ENCODE measurements at places on chromosomes 2 and 18.

DNA sequence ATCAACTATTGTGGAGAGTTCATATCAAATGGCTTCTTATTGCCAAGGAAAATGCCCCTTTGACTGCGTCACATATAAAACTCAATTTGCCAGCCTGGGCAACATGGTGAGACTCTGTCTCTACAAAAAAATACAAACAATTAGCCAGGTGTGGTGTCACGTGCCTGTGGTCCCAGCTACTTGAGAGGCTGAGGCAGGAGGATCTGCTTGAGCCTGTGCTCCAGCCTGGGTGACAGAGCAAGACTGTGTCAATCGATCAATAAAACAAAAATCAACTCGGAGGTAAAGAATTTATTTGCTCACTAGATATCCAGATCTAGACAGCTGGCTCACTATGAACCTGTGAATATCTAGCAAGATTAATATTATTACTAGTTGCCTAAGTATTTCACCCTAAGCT is 1.7 kb upstream of the ZCCHC2 start:
- no peak for DNase-seq

DNA sequence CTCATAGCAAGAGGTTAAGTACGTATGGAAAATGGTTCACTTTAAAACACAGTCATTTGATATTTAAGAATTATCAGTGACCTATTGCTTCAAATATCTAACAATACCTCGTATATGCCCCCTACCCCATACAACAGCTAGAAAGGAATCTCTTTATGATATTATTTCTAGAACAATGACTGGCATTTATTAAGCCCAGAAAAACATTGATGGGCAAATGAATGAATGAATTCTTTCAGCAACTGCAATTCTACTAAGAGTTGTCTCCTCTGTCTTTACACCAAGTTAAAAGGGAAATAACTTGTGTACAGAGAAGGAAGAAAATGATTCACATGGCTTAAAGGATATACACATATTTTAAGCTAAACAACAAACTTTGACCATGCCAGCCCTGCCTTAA is 384.7 kb downstream of the ERBB4 start:
- no peak for DNase-seq

- DNase-seq = no peak
These were observed 36.1 kb upstream of the MPPE1 start for GRCh38 chr18:11944252-11944651.

- no peak for DNase-seq
These were observed 66.6 kb downstream of the BCL2 start for GRCh38 chr18:63253014-63253413.

- no peak for DNase-seq
These were observed 5.8 kb upstream of the SRBD1 start for GRCh38 chr2:45616658-45617411.

DNA sequence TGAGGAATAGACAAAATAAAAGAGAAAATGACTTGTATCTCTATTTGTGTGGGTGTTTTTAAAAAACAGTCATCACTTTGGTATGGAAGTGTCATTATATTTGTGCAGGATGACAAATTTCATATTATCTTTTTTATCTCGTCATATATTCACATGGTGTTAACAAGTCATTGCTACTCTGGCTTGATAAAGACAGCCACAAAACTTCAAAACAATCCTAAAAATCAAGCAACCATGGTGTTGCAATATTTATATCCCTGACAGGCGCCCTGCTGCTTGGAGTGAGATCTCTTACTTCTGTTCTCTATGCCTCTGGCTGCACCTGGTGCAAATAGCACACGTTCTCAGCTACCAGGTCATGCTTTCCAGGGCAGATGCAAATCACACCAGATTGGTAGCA is 278.0 kb upstream of the EPHA4 start:
- DNase-seq = no peak

- no peak for DNase-seq
These were observed 211.0 kb upstream of the SIX2 start for GRCh38 chr2:45220227-45220626.

- no peak for DNase-seq
These were observed 420.6 kb downstream of the ZEB2 start for GRCh38 chr2:144099340-144099739.

DNA sequence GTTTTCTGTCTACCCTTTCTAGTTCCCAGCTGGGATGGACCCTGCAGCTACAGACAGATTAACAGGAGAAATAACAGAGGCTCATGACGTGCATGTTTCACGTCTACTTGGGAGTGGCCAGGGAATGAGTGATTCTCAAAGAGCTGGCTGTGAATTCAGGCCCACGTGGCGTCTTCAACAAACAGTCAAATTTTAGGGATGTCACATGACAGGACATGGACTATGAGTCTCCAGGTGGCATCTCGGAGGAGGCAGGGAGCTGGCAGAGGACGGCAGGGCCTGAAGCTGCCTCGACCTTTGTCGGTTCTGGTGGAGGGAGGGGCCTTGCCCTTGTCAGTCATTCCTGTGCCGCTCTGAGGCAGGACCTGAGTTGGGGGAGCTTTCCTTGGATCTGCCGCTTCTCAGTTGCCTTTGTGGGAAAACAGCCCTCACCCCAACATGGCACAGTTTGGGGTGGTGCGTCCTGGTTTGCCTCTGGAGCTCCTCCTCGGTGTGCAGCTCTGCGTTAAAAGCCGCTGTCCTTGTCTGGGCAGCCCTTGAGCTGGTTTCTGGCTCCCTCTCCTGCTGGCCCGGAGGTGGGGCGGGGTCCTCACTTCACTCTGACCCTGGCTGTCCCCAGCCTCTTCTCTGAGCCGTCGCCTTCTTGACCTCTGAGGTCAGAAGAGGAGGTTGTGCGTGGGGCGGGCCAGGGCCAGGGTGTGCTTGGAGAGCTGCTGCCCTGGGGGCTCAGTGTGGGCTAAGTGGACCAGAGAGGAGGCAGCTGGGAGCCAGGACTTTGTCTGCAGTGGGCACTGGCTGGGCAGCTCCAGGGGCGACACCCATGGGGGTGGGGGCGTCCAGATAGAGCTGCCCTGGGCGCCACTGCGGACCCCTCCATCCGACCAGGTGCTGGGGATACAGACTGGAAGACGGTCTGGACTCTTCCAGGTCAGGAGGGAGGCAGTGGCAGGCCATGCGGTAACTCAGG is 12.1 kb upstream of the GAL3ST2 start:
- DNase-seq = no peak

- DNase-seq = no peak
These were observed 419.9 kb downstream of the STK39 start for GRCh38 chr2:167827352-167828097.

- DNase-seq = no peak
These were observed 25.9 kb downstream of the ALS2 start for GRCh38 chr2:201754717-201755415.

- DNase-seq = no peak
These were observed 401.1 kb downstream of the BCL11A start for GRCh38 chr2:60152226-60152833.

DNA sequence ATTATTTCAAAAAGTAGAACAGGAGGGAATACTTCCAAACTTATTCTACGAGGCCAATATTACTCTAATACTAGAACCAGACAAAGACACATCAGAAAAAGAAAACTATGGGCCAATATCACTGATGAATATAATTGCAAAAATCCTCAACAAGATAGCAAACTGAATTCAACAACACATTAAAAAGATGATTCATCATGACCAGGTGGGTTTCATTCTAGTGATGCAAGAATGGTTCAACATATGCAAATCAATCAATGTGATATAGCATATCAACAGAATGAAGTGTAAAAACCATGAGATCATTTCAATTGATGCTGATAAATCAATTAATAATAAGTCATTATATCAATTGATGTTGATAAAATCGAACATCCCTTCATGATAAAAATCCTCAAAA is 22.4 kb upstream of the EML6 start:
- no peak for DNase-seq

- no peak for DNase-seq
These were observed 22.7 kb upstream of the MYO1B start for GRCh38 chr2:191222507-191222906.

DNA sequence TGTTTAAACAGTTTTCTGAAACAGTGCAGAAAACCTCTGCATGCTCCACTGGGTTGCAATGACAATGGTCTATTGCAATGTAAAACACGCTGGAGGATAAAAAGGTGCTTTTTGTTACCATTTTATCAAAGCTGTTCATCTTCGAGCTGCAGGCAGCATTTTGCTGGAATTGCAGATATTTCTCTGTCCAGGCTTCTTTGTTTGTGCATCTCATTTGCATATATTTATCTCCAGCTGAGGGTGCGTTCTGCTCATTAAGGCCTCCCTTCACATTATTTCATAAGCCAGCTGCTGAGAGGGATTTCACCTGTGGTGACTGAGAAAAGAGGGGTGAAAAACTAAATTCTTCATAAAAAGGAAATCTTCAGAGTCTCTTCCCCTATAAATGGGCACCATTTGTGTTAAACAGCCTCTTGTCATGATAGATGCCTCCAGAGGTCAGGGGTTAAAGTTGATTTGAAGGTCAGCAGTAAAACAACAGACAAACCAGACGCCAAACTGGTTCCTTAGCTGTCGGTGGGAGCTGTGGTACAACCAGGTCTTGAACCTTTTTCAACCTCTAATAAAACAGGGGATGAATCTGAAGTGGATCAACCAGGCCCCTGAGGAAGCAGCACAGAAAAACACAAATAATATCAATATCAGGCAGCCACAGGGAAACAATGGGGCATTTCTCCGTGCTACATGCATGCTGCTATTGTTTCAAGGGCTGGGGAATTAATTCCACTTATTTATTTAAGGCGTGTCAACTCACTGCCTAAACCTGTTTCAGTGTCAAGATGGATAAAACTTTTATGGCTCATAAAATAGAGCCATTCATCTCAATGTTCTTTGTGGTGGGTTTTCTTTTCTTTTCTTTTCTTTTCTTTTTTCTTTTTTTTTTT is 265.1 kb downstream of the MEIS1 start:
- DNase-seq = no peak

DNA sequence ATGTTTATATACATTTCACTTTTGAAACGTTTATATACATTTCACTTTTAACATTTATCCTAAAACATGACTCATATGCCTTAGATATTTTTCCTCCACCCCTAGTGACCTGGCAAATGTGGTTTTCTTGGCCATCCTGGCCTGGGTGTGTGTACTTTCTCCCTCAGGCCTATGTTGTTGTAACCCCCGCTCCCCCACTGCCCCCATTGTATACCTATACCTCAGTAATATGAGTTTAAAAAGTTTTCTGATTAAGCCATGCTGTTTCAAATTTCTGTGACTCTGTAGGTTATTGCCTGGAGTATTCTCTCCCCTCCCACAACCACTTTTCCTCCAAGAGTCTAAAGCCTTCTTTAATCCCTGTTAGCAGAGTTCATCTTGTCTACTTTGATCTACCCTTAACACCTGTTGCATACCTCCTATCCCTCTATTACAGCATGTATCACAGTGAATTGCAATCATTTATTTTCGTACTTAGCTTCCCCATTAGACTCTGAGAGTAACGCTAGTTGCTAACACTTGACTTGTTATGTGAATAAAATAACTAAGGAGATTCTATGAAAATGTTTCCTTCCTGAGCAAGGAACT is 67.9 kb downstream of the LCLAT1 start:
- no peak for DNase-seq

DNA sequence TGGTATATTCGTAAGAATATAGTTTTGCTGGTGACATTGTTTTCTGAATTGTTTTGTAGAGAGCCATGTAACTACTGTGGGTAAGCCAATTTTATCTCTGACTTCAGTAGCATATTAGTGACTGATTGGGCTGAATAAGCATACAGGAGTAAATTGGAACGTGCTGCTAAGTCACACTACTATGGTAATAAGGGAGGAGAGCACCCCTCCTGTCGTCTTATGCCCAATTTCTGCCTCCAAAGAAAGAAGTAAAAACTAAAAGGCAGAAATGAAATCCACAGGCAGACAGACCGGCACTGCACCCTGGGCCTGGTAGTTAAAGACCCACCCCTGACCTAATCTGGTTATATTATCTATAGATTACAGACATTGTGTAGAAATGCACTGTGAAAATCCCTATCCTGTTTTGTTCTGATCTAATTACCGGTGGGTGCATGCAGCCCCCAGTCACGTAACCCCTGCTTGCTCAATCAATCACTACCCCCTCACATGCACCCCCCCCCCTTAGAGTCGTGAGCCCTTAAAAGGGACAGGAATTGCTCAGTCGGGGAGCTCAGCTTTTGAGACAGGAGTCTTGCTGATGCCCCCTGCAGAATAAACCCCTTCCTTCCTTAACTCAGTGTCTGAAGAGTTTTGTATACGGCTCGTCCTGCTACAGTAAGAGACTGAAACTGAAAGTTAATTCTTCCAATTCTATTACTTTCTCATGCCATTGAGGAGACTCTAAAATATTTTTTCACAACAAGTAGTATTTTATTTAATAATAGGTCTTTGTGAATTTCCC is 167.0 kb downstream of the ZNF804A start:
- no peak for DNase-seq

DNA sequence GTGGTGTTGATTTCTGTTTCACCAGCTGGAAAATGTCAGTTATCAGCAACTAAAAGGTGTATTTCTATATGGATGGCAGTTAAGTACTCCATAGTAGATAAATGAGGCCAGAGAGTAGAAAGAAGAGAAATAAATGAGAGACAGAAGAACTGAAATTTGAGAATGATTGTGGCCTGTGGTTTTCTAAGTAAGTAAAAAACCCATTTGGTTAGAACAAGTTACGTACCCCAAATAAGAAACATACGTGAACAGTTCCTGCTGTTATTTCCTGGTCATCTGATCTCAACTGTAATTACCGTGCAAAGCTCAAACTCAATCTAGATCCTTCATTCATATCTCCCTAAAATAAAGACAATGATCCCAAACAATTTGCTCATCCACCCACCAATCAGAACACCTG is 181.3 kb downstream of the PID1 start:
- DNase-seq = no peak

- DNase-seq = no peak
These were observed 99.5 kb upstream of the FHL2 start for GRCh38 chr2:105498281-105498846.

DNA sequence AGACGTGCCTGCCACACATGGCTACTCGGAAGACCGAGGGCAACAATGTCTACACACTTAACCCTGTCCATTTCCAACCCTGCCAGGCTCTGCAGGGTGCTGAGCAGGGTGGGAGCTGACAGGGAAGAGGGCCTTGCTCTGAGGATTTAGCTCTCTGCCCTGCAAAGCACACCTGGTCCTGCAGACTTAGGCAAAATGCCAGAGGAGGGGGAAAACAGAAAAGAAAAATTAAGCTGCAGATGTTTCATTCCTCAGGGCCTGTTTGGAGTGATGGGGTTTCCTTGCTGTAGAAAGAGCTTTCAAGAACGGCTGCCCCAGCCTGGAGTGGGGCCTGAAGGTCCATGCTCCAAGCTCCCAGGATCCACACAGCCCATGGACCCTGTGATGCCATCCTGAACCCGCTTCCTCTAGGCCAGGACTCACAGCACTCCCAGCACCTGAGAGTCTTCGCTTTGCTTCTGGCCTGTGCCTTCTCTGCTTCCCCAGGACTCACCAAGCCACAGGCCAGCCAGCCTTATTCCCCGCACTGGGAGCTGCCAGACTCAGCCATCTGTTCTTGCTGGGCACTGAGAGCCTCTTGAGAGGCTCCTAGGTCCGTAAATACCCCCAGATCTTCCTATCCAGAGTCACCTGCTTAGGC is 9.1 kb upstream of the TEX51 start:
- DNase-seq = peak; percentile 62

GRCh38 chr2:46246790-46247189 is 50.4 kb upstream of the EPAS1 start:
- DNase-seq = no peak

Measured in cerebellar nuclear complex (tissue), 1 donor.